ENCODE measurements at places on chromosomes 4 and X.

DNA sequence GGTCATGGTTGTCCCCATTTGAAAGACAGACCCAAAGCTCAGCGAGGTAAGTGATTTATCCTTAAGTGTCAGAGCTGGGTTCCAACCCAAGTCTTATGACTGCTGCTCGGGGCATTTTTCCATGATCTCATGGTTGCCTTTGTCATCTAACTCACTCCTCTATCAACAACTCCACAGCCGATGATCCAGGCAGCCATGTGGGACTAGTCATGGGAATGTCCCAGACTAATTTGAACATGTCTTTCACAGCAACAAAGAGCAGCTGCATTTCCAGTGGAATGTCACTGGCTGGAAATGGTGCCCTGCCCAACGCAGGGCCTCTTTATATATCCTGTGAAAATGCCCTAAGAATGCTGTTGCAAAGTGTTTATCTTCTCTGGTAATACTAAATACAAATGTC, 284.8 kb upstream of the PPARGC1A start:
- peak; percentile 22 for DNase-seq

DNA sequence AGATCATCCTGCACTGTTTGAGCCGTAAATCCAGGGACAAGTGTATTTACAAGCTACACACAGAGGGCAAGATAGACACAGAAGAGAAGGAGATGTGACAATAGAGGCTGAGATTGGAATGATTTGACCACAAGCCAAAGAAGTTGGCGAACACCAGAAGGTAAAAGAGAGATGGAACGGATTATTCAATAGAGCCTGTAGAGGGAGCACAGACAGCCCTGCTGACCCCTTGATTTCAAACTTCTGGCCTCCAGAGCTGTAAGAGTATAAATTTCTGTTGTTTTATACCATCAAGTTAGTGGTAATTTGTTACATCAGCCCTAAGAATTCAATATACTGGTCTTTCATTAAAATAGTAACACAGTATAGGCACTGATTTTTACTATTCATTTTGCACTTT, 447.8 kb downstream of the FAT4 start:
- DNase-seq, result no peak

DNA sequence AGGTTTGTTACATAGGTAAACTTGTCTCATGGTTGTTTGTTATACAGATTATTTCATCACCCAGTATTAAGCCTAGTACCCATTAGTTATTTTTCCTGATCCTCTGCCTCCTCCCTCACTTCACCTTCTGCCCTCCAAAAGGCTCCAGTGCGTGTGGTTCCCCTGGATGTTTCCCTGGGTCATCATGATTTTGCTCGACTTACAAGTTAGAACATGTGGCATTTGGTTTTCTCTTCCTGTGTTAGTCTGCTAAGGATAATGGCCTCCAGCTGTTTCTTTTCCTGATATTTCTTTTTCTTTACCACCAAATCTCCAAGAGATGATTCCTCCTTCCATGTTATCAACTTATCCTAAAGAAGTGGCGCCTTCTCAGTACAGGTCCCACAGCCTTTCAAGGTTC, 543.1 kb upstream of the ADGRL3 start:
- DNase-seq, result no peak

DNA sequence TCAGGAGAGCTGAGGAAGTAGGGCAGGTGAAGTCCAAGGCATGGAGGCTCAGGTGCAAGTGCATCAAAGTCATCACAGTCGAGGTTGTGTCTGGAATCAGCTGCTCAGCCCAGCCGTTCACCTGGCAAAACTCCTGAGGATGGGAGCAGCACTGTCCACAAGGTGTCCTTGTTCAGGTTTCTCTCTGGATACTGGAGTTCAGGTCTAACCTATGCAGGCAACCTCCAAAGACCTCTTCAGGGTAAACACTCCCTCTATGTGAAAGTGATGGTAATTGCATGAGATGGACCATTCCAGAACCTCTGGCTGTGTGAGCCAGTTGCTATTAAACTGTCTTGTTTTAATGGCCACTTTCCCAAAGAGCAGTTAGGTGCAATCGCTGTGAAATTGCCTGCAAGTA, 120.2 kb upstream of the PSAPL1 start:
- DNase-seq, result no peak

GRCh38 chr4:53653484-53654053, 62.3 kb upstream of the LNX1 start:
- DNase-seq, result no peak

- DNase-seq, result no peak
Observed at GRCh38 chrX:15322072-15322471, 6.6 kb upstream of the ASB11 start.

DNA sequence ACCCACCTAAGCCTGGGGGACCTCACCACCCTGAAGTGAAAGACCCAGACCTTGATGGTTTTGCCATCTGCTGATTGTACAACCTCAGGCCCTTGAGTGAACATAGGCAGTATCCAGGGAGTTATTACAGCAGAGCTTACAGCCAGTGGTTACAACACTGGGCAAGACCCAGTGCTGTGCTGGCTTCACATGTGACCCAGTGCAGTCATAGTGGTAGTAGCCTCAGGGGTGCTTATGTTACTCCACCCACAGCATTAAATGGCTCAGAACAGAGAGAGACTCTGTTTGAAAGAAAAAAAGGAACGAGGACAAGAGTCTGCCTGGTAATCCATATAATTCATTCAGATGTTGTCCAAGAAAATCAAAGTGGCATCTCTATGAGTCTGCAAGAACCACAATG, 45.2 kb upstream of the DACH2 start:
- no peak for DNase-seq

DNA sequence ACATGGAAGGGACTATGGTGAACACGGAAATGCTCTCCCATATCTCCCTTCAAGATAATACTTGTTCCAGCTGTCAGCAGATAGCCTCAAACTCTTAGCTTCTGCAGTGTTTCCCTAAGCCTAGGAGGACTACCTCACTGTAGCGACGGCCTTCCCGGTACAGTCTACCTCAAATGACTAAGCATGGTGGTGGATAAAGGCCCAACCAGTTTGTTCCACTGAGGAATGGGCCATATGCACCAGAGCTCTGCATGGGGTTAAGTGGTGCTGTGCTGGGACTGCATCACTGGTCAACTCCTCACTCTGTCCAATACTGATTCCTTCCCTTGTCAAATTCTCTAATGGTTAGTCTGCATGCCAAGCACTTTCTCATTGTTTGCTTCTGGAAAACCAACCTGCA, 119.6 kb upstream of the GNPDA2 start:
- DNase-seq, result no peak

GRCh38 chr4:177080388-177080787, 229.3 kb upstream of the NEIL3 start:
- no peak for DNase-seq

DNA sequence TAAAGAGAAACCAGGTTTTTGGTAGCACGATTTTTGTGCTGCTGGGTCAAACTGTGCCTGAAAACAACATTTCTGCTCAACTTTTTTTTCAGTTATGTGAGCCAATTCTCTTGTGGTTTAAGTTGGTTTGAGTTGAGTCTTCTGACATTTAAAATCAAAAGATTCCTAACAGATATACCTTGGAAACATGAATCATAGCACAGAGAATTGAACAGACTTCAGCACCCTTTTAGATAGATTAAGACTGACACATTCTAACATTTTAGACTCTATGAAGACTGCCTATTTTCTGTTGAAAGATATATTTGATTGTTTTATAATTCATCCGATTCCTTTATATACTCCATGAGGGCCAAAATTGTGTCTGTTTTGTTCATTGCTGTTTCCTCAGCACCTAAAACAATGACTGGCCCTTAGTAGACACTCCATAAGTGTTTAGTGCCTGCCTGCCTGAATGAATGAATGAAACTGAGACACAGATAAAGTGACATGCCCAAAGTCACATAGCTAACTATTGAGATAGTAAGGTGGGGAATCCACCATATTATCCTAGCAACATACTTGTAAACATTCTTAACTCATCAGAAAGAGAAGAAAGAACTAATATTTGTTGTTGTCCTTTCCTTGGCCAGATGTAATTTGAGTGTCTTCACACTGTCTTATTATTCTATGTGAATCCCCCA, 624.0 kb downstream of the MID1IP1 start:
- DNase-seq, result no peak

DNA sequence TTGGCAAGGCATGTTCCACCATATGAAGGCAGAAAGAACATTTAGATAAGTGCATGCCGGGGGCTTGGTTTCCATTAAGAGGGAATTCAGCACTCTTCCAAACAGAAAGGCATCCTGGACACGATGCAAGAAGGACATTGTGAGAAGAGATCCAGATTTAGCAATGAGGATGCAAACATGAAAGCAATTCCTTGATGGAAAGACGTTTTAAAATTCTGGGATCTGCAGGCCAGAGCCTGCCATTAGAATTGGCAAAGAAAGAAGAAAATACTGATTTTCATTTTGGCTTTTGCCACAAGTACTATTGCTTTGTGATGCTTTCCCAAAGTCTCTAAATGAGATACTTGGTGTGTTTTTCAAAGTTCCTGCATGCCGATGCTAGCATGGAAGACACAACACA, 367.6 kb downstream of the PPP3CA start:
- no peak for DNase-seq

Data from kidney glomerular epithelial cell (primary cell).